ENCODE measurements at places on chromosomes 6 and 20.

- no peak for DNase-seq
These were observed 50.6 kb downstream of the SLC22A3 start for GRCh38 chr6:160398674-160399271.

GRCh38 chr6:33432546-33432945, 12.7 kb downstream of the SYNGAP1 start:
- DNase-seq = no peak

- no peak for DNase-seq
These were observed 326.7 kb upstream of the CNR1 start for GRCh38 chr6:88492824-88493223.

DNA sequence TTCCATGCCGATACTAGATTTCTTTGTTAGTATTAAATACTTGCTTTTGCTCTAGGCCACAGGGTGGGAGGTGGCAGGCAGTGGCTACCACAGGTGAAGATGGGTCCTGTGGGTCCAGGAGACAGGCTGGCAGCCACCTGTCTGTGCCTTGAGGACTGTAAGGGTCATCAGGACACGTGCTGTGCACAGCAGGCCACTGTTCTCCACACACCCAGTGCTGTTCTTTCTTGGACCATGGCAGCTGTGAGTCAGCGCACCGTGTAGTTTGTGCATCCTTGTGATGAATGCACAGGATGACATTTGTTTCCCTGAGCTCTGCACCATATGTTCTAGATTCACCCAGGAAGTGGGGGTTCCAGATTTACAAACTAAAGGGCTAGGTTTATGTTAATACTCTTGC, 317.0 kb downstream of the ZFAND3 start:
- no peak for DNase-seq

All from hypothalamus (tissue), 51 donors.